ENCODE measurements at places on chromosomes 6 and 20.

DNA sequence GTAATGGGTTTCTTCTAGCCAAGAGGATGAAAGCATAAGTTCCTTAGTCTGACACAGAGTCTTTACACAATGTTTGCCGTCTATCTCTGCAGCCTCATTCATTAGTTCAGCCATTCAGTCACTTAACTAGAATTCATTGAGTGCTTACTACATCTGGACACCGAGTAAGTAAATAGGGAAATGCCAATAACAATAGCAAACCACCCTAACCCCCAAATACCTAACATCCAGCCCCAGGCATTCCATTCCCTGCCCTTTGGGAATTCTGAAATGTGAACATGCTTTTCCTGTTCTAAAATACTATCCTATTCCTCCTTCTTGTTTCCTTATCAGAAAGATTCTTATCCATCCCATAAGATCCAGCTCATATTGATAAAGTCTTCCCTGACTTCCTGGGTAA lies 277.6 kb upstream of the RNF217 start:
- no peak for DNase-seq

DNA sequence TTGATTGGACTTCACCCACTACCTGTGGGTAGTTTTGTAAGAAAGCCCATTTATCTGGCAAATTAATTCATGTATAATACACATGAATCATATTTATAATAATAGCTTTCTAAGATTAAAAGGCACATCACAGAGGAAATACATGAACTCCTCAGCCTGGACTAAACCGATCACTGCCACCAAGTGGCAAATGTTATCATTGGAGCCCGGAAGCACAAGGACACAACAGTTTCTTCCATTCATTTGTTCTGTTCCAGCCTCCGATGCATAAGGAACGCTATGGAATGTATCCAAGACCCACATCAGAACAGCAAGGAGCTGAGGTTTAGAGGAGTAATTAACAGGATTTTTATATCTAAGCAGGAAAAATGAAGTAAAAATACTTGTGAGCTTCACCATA lies 13.9 kb upstream of the IPCEF1 start:
- peak; percentile 33 for DNase-seq

DNA sequence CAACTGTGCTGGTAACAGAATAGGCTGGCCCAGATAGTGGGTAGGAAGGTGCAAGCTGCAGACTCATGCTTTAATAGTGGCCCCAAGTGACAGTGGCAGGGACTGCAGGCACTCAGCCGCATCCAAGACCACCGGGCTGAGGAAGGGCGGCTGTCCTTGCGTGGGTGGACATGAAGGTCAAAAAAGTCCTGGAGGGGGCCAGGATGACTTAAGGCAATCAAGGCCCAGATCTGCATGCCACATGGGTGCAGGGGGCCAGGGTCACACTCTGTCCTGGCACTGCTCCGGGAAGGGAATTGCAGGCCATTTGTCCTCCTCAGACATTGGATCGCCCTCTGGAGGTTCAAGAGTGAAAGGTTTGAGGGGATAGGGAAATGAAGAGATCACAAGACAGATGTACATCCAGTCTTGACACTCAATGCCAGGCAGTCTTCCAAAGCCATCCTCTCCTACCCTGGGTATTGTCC lies 10.4 kb upstream of the VNN2 start:
- peak; percentile 5 for DNase-seq

DNA sequence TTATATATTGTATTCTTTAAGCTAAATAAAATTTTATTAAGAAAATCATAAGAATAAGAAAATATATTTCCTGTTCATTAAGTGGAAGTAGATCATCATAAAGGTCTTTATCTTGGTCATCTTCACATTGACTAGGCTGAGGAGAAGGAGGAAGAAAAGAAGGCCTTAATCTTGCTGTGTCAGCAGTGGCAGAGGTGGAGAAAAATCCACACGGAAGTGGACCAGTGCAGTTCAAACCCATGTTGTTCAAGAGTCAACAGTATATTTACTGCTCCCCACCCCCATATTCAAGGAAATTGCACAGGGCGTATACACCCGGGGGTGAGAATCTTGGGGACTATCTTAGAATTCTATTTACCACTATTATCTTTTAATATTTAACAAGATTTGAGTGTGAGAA lies 178.6 kb upstream of the SCGN start:
- no peak for DNase-seq

DNA sequence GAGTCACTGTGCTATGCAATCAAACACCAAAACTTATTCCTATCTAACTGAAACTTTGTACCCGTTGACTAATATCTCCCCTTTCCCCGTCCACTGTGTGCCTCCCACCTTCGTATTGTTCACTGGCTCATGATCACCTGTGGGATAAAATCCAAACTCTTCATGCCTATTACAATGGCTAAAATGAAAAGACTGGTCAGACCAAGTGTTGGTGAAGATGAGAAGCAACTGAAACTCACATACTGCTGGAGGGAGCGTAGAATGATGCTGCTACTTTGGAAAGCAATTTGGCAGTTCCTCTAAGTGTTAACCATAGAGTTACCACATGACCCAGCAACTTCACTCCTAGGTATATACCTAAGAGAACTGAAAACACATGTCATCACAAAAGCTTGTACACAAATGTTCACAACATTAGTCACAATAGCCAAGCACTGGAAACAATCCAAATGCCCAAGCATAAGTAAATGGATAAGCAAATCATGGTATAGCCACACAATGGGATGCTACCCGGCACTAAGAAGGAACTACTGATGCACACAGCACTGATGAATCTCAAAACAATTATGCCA lies 13.1 kb downstream of the RPS10 start:
- DNase-seq: no peak

GRCh38 chr6:96909811-96910210 lies 12.1 kb upstream of the NDUFAF4 start:
- DNase-seq: no peak

- DNase-seq: no peak
Observed at GRCh38 chr20:12023194-12023795, 105.6 kb downstream of the BTBD3 start.

- DNase-seq: no peak
Observed at GRCh38 chr20:63531686-63532448, 5.3 kb downstream of the PTK6 start.

GRCh38 chr6:21003780-21004541 lies 469.7 kb downstream of the CDKAL1 start:
- peak; percentile 27 for DNase-seq

DNA sequence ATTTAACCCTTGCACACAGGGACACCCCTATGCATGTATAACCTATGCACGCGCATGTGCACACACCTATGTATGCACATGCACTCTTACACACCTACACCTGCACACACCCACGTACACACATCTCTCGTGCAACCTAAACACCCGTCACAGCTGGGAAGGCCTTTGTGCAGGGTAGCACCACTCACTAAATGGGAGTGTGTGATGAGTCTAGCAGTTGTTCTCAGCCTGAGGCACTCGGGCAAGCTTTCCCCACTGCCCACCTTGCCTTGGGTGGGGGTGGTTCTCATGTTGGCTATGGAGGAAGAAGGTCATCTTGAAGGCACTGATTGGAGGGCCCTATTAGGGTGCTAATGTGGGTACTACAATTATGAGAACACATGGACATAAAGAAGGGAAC lies 85.8 kb downstream of the DLL1 start:
- no peak for DNase-seq

DNA sequence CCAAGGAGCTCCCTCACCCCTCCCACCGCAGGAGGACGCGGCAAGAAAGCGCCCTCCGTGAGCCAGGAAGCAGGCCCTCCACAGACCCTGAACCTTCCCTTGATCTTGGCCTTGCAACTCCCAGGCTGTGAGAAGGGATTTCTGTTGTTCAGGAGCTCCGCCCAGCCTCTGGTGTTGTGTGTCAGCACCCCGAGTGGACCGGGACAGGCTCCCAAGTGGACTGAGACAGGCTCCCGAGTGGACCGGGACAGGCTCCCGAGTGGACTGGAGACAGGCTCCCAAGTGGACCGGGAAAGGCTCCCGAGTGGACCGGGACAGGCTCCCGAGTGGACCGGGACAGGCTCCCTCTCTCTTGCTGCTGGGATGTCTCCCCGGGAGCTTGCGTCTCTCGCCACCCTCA lies 9.3 kb upstream of the NTSR1 start:
- no peak for DNase-seq

DNA sequence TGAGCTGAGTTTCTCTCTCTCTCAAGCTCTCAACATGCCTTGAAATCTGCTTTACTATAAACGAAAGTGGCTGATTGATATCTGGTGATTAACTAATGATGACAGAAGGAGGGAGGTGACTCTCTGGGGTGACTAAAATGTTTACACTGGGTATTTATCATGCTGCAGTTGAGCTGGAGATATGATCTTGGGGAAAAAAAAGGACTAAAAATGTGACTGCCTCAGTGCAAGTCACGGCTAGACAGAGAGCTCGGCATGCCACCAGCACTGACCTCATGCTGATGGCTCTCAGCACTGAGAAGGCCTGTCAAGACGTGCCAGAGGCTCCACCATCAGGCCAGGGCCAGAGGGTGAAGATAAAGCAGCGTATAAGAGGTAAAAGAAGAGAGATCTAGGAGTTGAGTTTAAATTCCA lies 103.1 kb upstream of the SPACA1 start:
- DNase-seq: peak; percentile 83

DNA sequence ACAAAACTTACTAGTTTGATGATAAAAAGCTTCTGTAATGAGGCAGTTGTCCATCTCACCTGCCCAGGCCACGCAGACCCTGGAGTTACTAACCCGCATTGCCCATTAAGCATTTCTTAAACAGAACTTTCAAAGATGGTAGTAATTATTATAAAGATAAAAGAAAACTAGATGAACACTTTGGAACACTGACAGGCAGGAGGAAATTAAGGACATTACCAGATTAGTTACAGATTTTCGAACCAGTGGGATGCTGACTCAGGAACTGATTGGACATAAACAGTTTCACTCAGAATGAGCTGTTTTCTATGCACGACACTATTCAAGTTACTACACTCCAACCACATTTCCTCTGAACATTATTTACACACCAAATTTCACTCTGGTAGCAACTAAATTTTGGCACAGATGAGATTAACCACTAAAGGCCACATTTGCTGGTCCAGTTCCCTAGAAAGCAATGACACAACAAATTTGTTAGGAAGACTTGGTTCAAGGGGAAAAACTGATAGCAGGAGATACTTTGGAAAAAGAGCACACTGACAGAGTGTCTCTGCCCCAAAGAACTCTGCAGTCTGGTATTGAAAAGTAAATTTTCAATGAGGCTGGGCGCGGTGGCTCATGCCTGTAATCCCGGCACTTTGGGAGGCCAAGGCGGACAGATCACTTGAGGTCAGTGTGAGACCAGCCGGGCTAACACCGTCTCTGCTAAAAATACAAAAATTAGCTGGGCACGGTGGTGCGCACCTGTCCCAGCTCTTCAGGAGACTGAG lies 3.0 kb downstream of the ROMO1 start:
- peak; percentile 36 for DNase-seq

DNA sequence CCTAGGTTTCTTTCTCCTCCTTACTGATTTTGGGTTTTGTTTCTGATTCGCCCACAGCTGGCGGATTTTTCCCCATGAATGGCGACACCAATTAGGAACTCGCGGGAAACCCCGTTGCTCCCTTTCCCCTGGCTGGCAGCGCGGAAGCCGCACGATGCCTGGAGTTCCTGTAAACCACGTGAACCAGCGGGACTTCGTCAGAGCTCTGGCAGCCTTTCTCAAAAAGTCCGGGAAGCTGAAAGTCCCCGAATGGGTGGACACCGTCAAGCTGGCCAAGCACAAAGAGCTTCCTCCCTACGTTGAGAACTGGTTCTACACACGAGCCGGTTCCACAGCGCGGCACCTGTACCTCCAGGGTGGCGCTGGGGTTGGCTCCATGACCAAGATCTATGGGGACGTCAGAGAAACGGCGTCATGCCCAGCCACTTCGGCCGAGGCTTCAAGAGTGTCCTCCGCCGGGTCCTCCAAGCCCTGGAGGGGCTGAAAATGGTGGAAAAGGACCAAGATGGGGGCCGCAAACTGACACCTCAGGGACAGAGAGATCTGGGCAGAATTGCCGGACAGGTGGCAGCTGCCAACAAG lies 3.2 kb upstream of the SEC23B start:
- DNase-seq: no peak

Data from GM03348 (cell line).